ENCODE measurements at places on chromosomes 7 and 10.

DNA sequence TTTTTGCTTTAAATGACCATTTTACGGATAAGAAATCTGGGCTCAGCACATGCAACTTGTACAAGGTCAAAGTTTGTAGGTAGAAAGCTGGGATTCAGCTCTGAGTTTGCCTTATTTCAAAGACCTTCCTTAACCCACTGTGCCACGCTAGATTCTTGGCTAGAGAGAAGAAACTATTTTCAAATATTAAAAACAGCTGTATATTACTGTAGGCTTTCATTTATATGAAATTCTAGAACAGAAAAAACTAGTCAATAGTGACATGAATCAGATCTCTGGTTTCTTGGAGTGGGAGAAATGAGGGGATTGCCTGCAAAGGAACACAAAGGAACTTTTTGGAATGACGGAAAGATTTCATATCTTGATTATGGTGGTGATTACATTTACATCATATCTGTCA, 53.0 kb upstream of the C1GALT1 start:
- DNase-seq, result no peak

DNA sequence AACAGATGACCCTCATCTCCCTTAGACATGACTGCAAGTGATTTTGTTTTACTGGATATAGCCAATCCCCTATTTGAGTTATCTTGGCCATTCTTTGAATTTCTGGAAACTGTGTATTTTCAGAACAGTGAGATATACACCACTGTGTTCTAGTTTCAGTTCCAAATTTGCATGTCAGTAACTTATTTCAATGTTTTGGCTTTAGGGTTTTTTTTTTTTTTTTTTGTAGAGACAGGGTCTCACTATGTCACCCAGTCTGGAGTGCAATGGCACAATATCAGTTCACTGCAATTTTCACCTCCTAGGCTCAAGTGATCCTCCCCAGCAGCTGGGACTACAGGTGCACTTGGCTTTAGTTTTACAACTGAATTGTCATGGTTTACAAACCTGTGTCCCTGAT, 67.2 kb downstream of the ATAD1 start:
- no peak for DNase-seq

- no peak for DNase-seq
These were observed 331.0 kb downstream of the ADARB2 start for GRCh38 chr10:1406132-1406966.

DNA sequence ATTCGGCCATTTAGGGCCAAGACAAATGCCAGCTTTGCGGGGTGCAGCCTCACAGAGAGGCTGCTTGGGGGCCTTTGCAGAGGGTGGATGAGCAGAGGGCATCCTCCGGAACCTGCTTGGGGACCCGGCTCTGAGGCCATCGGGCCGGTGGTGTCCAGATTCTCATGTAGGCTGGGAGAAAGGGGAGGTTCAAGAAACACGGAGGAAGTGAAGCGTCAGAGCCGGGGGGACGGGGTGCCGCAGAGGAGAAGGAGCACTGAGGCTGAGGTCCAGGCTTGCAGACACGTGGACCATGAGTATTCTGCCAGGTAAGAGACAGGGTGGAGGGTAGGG, 150.7 kb upstream of the SHH start:
- no peak for DNase-seq

GRCh38 chr7:137658190-137658900, 188.4 kb downstream of the DGKI start:
- no peak for DNase-seq

DNA sequence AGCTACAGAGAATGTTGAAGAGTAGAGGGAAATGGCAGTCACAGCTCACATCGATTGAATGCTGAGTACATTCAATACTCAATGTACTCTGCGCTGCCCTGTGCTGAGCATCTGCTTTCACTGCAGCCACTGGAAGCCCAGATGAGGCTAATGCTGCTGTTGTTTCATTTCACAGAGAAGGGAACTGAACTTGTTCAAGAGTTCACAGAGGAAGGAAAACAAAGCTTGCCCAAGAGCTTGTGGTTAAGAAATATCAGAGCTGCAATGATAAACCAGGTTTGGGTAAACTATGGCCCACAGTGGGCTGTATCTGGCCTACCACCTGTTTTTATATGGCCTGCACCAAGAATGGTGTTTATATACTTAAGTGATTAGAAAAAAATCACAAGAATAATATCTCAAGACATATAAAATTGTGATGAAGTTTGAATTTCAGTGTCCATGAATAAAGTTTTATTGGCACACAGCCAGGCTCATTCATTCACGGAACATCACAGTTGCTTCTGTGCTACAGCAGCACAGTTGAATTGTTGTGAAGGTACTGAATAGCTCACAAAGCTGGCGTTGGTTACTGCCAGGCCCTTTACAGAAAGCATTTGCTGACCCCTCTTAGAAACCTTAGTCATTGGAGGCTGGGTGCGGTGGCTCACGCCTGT, 64.1 kb downstream of the CFAP58 start:
- DNase-seq, result no peak

GRCh38 chr7:156654511-156655234, 14.1 kb downstream of the RNF32 start:
- DNase-seq, result no peak

GRCh38 chr10:124168991-124169802, 75.8 kb upstream of the CHST15 start:
- DNase-seq, result no peak

DNA sequence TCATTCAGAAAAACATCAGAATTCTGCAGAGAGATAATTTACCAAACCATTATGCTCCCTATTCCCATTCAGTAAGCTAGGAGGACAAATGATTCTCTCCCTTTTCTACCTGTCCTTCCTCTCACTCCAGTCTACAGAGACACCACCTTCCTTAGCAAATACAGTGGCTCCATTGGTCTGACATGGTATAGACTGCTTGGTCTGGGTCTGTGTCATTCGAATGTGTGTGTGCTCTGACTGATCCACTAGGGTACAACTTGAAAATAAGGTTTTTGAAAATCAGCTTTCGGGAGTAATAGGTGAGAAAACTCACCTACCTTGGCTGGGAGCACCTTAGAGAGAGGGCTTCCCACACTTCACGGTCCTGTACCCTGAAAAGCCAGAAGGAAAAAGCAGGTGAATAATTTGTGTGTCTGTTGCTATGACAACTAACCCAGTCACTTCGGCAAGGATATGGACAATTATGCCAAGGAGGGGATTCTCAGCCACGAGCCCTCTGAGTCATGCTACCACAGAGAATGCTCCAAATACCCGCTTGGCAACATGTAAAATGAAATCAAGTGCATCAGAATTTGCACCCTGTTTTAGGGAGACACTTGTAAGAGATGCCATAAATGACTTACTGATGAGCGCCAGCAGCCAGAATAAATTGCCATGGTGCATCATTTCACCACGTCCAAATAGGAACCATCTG, 114.5 kb upstream of the PRKCQ start:
- DNase-seq, result no peak

DNA sequence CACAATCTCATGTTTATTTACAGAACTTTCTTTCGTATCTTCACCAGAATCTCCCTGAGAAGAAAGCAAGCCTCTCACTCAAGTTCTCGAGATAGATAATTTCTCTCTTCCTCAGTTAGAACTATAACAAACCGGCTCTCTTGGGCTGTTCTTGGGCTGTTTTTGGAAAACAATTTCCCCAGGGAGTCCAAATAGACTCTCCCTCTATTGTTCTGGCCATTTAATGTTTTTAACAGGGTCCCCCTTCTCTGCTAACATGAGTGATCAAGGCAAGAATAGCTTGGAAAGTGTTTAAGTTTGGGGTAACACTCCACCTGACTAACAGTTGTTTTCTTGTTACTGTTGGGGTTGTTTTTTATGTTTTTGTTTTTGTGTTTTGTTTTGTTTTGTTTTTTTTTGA, 64.8 kb upstream of the UCN3 start:
- no peak for DNase-seq

DNA sequence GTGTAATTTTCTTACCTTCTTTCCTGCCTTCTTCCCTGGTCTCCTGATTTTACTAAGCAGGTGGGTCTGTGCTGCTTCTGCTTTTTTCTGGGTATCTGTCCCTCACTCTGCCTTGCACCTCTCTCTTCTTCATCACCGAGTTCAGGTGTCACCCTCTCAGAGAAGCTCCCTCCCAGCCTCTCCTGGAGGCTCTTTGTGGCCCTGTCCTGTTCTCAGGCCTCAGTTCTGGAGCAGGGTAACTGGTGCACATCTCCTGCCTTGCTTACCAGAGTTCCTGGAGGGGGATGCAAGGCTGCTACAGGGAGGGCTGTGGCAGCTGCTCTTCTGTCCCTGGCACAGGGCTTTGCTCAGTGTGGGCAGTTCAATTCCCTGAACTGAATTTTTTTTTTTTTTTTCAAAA, 66.1 kb downstream of the RBM33 start:
- no peak for DNase-seq

- DNase-seq, result no peak
These were observed 398.8 kb downstream of the SFMBT2 start for GRCh38 chr10:7011994-7012393.

DNA sequence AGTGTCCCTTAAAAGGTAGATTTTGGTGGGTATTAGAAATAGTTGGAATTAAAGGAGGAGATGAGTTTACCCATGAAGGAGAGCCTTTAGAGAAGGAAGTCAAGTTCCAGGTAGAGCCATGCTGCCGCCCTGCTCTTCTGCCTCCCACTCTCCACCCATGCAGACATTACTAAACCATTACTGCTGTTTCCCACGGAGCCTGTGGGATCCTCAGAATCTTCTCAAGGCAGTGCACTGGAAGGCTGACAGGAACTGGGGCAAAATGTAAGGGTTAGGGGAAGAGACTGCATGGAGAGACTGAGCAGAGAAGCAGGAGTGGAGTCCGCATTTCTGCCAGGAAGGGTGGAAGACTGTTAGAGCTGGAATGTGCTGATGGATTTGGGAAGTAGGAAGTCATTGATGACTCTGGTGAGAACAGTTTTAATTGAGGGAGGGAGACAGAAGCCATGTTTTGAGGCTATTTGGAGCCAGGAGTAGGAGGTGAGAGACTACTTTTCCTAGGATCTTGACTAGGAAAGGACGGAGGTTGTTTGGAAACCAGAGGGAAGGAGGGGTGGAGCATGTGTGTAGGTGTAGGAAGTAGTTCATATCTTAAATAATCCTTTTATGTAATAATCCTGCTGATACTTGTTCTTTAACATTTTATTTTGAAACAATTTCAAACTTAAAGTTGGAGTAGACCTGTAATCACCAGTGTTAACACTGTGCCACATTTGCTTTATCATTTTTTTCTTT, 109.0 kb downstream of the CCNY start:
- DNase-seq, result no peak

- no peak for DNase-seq
These were observed 43.6 kb downstream of the PARP12 start for GRCh38 chr7:140019172-140019571.

DNA sequence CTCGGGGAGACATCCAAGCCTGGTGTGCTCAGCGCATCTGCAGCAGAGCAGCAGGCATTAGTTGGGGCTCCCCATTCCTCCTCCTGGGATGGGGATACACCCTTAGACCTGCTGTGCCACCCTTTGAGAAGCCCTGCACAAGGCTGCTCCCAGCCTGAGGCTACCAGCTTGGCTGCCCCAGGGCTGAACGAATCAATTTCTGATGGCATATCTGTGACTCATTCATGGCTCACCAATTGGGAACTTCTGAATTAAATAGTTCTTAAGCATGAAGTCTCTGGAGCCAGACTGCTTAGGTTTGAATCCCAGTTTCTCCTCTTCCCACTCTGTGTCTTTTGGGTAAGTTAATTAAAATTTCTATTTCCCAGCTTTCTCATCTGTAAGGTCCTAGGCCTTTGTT, 16.3 kb upstream of the GLI3 start:
- DNase-seq, result no peak

DNA sequence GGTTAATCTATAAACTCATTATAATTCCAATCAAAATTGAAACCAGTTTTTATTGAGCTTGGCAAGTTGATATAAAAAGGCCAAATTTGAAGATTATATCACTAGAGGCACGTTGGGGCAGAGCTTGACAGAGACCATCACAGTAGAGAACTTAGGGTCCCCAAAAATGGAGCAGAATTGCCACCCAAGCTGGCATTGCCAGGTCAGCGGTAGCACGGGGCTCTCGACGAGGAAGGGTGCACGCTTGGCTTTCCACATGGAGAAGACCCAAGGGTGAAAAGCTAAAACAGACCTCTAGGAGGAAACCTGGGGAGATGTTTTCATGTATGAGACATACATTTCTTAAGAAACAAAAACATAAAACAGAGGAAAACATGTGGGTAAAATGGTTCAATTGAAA, 4.3 kb upstream of the JAKMIP3 start:
- DNase-seq, result no peak

GRCh38 chr10:31650010-31650409, 278.6 kb downstream of the ARHGAP12 start:
- no peak for DNase-seq

- DNase-seq, result no peak
These were observed 603.2 kb downstream of the LRMDA start for GRCh38 chr10:76034353-76035205.

GRCh38 chr7:11416641-11417458, 415.1 kb downstream of the THSD7A start:
- no peak for DNase-seq

DNA sequence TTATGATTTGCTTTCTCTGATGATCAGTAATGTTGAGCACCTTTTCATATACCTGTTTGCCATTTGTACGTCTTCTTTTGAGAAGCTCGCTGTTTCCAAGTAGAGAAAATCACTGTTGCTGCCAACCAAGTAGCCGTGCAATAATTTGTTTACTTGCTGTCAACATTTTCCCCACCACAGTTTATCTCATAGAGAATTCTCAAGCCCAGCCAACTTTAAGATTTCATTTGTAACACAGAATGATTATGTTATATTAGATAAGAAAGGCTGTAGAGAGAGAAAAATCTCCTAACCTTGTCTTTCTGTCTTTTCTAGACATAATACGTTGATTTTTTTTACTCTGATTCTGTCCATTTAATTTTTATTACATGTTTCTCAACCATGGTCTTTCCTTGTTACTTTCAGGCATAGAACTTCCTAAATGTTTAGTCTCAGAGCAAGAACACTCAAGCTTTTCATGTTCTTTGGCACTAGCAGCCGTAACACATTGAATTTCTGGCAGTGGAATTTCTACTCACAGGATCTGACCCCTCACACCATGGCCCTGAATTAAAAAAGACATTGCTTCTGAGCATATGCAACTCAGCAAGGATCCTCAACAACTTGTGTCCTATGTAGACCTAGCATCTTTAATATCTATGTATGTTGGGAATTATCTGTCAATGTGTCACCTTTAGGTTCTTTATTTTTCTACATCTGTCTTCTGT, 23.1 kb downstream of the RPA3 start:
- no peak for DNase-seq

All from activated T-cell treated with anti-CD3 and anti-CD28 coated beads for 4 hours (primary cell).